ENCODE measurements at places on chromosomes 2 and 18. TPM values are rescaled to one million over a fixed set of nuclear protein-coding genes. Genes with fewer than 3 reads are reported as not detected.

The INPP5D gene
- total RNA-seq, result 9.1 TPM

The CNGA3 gene
- 0.51 TPM for total RNA-seq

The RAX gene
- not detected for total RNA-seq

The ANKRD30B gene
- not detected for total RNA-seq

The WDR54 gene
- 11.2 TPM for total RNA-seq

The HRH4 gene
- 0.21 TPM for total RNA-seq

The SLC1A4 gene
- 17.3 TPM for total RNA-seq

The CDH2 gene
- 6.5 TPM for total RNA-seq
